Left forelimb (tissue), 1 donor: ENCODE measurements at places on chromosomes 2 and 18.

DNA sequence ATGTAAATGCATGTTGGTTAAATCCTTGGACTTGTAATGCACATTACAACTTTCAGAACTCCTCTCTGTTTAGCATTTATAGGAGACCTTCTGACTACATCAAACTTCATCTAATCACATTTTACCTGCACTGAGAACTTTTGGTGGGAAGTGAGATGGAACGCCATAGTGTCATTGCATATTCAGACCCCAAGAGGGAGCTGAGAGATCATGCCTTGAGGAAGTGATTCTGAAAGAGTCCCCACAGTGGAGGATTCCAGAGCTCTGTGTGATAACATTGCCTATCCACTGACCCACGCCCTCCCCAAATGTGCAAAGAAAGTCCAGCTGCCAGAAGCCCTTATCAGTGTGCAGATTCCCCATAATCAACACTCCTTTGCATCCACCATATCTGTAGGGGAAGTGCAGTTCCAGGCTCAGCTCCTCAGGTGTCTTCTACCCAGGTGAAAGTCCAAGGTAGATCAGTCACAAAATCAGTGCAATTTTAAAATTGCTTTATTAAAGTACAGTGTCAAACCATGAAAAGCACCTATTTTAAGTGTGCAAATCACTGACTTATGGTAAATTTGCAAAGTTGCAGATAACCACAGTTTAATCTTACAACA, 212.4 kb downstream of the RPIA start:
- DNase-seq: no peak

DNA sequence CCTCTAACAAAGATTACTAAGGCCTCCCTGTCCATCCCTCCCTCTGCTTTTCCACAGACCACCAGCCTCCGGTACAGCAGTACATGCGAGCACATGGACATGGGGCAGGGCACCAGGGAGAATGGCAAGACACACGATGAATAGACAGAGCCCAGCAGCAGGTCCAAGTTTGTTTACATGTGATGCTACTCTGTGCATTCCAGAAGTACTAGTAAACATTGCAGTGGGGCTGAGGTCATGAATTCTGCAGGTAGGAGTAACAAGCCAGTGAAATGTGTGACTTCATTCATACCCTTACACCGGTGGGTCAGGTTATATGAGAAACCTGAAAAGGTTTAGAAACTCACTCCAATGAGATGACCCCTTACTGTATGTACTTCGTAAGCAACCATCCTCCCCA, 205.7 kb downstream of the BCL11A start:
- DNase-seq: no peak

DNA sequence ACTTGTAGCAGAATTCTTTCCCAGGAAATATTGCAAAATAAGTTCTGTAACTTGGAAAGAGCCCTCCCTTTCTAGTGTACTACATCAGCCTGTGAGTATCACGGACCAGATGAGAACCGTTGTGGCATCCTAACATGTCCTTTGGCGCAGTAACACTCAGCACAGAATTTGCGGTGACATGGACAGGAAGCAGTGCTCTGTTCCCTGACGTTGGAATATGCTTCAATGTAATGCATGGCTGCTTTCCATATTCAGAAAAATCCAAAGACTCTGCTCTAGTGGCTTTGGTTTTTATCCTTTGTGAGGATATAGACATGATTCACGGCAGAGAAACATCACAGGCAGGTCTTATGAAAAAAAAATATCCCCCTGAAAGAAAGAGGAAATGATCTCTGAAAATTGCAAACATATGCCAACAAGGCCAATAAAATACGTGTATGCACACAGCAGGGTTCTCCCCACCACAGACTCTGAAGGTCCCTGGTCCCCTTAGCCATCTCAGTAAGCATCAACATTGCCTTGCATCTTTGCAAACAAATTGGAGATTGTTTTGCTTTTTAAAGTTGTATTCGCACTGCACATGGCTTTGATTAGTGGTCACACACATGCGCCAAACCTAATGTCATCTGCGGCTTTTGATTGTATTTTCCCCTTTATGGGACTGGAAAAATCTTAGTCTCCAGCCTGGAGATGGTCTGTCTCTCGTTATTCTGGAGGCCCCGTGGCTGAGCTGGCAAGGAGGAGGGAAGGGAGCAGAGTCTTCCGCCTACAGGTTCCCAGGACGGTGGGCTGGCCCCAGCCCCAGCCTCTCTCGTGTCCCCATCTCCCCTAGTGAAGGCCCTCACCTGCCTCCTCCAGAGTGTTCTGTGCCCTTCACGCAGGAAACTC, 122.9 kb downstream of the COPS8 start:
- DNase-seq: no peak

DNA sequence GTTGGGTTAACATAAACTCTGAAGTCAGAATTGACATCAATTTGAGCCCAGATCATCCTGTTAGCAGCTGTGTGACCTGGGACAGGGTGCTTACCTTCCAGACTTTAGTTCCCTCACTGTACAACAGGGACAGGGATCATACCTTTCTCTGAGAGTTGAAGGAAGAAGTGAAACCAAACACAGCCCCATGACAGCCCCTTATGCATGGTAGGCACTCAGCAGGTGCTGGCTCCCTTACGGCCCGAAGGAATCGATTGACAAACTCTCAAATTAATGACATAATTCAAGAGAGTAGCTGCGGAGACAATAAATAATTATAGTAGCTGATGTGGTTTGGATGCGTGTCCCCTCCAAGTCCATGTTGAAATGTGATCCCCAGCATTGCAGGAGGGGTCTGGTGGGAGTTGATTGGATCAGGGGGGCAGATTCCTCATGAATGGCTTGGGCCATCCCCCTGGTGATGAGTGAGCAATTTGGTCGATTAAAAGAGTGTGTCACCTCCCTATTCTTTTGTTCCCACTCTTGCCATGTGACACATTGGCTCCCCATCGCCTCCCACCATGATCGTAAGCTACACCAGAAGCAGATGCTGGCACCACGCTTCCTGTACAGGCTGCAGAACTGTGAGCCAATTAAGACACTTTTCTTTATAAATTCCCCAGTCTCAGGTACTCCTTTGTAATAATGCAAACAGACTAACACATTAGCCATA, 72.4 kb downstream of the ODC1 start:
- DNase-seq: no peak

DNA sequence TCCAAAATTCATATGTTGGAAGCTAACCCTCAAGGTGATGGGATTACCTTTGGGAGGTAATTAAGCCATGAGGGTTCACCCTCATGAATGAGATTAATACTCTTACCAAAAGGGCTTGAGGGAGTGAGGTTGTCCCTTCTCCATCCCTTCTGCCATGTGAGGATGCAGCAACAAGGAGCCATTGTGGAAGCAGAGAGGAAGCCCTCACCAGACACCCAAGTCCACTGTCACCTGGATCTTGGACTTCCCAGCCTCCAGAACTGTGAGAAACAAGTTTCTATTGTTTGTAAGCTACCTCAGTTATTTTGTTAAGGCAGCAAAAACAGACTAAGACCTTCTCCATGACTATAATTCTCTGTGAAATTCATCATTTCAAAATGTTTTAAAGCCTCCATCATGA, 125.7 kb downstream of the FAM124B start:
- no peak for DNase-seq

GRCh38 chr2:179655627-179656026, 205.8 kb downstream of the ZNF385B start:
- DNase-seq: no peak

GRCh38 chr18:4134700-4135099, 320.4 kb downstream of the DLGAP1 start:
- DNase-seq: no peak

GRCh38 chr2:73516033-73516432, 126.2 kb downstream of the NAT8 start:
- DNase-seq: no peak

- peak; percentile 91 for DNase-seq
Measured at GRCh38 chr2:68828887-68829708, 42.1 kb downstream of the BMP10 start.

- DNase-seq: no peak
Measured at GRCh38 chr2:134412639-134412999, 158.7 kb downstream of the MGAT5 start.

DNA sequence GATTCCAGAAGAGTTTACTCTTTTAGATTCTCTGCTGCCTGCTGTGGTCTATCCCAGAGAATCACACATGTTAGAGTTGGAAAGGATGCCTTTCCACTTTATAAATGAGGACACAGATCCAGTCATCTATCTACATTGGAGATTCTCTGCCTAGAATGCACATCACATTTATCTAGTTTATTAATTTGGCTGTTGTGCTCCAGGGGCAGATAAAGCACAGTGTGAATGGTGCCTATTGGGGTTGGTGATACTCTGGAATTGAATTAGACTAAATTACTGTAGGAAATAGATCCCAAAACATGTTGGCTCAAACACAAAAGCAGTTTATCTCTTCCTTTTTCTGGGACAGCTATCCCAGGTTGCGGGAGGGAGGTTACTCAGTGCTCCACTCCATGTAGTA, 14.9 kb downstream of the SIX2 start:
- no peak for DNase-seq

GRCh38 chr2:85802354-85803103, 48.7 kb downstream of the ATOH8 start:
- DNase-seq: no peak

- DNase-seq: no peak
Measured at GRCh38 chr2:12487253-12488004, 229.3 kb upstream of the TRIB2 start.

- DNase-seq: no peak
Measured at GRCh38 chr2:28567061-28567471, 71.2 kb downstream of the PLB1 start.

DNA sequence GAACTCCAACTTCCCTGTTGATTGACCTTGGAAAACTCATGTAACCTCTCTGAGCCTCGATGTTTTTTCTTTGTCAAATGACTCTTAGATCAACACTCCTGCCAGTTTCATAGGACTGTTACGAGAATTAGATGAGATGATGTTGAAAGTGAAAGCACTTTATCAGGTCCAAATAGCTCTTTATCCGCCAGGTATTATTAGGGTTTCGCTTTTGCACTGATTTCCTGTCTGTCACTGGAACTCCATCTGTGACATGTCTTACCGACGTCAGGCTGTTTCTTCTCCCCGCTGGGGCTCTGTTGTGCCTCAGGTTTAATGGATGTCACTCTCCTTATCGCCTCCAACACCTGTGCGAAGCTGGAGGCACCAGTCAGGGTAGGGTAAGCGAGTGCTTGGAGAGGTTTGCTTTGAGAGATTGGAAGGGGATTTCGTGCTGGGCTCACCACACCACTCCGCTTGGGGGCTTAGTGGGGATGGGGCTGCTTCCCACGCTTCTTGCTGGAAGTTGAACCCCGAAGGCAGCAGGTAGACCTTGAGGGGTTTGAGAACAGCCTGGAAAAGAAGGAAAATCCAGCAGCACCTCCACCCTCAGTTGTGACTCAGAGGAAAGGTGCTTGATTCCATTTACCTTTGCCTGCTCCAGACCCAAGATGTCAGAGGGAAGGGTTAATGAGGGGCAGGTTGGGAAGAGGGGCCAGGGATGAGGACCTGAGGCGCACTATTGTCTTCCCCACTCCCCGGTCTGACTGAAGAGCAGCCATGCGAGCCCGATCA, 4.3 kb downstream of the GAD1 start:
- DNase-seq: no peak

GRCh38 chr2:42973726-42974125, 181.3 kb upstream of the HAAO start:
- DNase-seq: no peak

DNA sequence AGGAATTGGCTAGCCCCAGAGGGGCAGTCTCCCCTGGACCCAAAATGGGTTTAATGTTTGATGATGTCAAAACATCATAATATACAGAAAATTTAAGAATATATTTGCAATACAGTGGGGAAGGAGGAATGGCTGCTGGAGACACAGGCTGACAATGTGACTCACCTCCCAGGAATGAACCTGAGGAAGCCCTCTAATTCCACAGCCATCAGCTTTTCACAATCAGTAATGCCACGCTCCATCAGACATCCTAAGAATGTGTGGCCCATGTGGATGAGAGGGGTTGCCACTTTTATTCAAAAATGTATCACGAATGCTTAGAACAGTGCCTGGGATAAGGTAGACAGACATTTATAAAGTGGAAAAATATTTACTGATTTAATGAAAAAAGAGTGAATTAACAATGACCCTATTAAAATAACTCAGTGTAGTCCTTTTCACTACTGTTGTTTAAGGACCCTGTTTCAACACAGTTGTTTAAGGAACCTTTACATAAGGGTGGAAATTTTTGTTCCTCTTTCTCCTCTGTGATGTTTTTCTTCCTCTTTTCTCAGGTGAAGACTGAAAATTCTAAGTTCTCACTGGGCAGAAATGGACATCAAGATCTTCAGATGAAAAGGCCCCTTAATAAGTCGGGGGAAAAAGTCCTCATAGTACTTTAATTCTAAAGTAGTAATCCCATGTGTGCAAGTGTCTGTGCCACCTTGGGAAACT, 17.5 kb upstream of the TMEM163 start:
- no peak for DNase-seq

DNA sequence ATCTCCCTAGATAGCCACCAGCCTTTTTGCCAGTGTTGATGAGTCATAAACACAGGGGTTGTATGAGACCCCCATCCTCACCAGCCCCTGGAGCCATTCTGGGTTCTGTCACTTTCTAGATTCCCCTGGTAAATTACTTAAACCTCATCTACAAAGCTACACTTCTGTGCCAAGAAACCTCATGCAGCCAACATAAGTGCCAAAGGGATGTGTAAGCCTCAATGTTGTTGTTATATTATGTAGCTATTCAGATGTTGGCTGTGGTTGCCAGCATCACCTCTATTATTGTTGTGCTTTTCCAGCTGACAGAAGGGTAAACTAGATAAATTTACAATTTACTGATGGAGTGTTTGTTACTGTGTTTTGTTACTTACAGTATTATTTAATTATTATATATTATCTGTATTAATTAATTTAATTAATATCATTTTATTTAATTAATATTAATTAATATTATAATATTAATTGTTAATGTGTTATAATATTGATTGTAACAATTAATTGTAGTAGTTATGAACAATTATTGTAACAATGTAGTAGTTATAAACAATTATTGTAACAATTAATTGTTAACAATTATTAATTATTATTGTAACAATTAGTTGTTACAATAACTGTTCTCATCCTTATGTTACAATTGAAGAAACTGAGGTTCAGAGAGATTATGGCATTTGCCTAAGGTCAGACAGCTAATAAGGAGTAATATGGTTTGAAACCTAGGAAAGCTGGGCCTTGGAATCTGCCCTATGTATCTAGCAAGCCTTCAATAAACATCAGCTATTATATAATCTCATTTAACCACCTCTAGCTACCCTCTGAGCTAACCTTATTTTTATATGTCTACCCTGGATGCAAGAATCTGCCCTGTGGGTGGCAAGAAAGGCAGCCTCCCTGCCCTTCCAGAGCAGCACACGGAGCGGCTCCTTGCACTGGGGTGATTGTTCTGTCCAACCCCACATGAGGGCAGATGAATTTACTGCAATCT, 36.1 kb downstream of the PSTPIP2 start:
- no peak for DNase-seq

- no peak for DNase-seq
Measured at GRCh38 chr18:8081267-8081666, 514.2 kb downstream of the PTPRM start.

- no peak for DNase-seq
Measured at GRCh38 chr2:226661789-226662545, 137.7 kb downstream of the IRS1 start.

- DNase-seq: peak; percentile 86
Measured at GRCh38 chr18:63074981-63075404, 244.6 kb downstream of the BCL2 start.
